ENCODE measurements at places on chromosomes 16 and 17.

DNA sequence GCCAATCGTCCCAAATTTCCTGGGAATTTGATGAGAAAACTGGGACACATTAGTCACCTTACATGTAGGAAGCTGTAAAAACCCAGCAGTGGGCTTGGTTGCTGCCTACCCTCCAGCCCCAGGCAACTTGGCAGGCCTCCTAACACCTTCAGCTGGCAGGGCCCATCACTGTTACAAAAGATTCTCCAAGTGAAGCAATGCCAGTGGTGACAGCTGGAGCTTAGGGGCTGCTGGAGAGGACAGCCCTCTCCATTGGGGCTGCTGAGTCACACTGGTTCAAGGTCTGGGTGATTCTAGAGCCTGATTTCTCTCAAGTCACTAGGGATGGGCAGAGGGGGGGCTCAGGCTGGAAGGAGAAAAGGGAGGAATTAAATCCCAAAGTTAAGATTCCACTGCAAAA, 180.6 kb downstream of the COPRS start:
- no peak for DNase-seq

DNA sequence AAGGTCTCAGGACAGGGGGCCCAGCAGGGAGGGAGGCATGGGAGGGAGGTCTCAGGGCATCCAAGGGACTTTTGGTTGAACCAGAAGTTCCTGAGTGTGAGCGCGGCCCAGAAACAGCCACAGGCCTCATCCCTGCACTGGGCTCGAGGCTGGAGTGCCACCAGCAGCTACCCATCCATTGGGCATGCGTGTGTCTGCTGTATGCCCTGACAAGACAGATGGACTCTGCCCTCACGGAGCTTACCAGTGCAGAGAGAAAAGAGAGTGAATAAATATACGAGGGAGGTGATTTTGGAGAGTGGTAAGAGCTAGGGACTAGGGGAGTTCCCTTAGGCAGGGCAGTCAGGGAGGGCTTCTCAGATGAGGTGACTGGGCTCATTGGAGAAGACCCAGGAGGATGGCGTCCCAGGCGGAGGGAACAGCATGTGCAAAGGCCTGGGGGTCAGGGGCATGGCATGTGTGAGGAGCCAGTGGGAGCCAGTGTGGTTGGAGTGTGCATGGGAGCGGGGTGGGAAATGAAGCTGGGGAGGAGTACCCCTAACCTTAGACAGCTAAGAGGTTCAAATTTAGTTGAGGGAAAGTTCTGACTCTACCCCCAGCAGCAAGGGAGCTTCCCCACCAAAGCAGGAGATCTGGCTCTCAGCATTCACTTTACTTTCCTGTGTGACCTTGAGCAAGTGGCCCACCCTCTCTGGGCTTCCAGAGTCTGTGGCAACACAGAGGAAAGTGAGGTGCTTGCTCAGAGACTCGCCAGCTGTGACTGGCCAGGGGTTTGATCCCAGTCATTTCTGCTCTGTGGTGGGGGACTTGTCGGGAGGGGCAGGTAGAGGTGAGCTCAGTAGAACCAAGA, 74.7 kb downstream of the SREBF1 start:
- DNase-seq: no peak

DNA sequence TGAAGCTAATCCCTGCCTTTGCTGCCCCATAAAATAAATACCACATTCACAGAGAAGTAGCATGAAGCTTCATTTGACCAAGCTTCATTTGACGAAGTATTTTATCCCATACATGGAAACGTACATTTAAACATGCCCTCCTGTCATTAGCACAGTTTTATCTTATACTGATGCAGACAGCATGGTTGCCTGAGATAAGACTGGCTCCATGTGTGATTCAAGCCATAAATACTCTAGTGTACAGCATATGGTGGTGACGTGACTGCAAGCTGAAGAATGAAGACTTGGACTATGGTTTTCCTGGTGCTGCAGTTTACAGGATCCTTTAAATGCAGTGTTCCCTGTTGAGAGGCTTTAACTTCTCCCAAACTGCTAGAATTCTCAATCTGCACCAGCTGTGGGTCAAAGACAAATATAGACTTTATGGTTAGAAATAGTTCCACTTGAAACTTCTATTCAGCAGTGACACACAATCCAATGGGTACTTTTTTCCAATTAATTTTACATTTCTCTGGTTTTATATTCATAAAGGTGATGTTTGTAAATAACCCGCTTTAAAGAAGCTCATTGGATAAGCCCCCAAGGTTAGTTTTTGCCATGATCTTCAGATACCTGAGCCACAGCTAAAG, 64.9 kb downstream of the CYB561 start:
- no peak for DNase-seq

DNA sequence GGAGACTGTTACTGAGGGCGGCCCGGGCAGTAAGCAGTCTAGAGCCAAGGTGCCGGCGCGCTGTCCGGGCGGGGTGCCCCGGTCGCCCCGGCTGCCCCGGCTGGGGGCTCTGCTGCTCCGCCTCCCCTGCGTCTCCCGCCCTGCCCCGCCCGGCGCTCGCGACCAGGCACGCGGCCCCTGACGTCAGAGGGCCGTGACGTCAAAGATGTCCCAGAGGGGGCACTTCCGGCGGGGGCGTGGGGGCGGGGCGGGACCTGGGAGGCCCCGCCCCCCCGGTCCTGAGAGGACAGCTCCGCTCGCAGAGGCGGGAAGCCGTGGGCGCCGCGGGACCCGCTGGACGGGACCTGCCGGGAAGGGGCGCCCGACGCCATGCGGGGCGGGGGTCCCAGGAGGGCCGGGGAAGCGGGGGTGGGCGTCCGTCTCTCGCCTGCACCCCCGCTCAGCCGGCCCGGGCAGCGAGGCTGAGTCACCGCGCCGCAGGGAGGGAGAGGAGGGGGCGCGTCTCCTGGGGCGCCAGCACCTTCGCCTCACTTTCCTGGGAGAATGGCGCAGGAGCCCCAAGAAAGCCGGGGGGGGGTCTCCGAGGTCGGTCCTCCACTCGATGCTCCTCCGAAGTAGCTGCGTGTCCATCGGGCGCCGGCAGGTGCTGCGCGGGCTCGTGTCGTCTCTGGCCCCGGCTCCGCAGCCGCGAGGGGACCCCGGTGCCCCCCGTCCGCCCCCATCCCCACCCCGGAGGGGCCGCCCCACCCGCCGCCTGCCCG, 4.4 kb upstream of the HIC1 start:
- DNase-seq: no peak

- DNase-seq: no peak
These were observed 547 bp upstream of the ZNF48 start for GRCh38 chr16:30394592-30395154.

DNA sequence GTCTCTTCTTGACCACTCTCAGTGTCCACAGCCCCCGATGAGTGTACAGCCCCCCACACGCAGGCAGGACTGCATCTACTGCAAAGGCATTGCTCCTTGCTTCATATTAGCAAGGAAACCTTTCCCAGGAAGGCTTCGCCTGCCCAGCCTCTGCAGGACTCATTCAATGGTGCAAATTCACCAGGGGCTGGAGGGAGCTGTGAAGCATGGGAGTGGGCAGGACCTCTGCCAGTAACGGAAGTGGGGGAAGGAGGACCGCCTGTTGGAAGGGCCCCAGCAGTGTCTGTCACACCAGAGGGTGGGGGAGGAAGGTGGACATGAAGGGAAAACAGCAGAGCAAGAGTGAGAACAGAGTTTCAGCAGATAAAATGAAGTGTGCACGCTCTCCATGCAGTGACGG, 2.5 kb downstream of the SPATA33 start:
- DNase-seq: no peak
